Fibroblast of skin of back (primary cell): ENCODE measurements at places on chromosomes 6 and 20.
A peak's percentile ranks its signal among the peaks of the same experiment; 100 is the strongest.

- DNase-seq = no peak
These were observed 63.4 kb upstream of the NHSL1 start for GRCh38 chr6:138562691-138563090.

GRCh38 chr6:168060521-168060931, 18.5 kb downstream of the FRMD1 start:
- peak; percentile 65 for DNase-seq

DNA sequence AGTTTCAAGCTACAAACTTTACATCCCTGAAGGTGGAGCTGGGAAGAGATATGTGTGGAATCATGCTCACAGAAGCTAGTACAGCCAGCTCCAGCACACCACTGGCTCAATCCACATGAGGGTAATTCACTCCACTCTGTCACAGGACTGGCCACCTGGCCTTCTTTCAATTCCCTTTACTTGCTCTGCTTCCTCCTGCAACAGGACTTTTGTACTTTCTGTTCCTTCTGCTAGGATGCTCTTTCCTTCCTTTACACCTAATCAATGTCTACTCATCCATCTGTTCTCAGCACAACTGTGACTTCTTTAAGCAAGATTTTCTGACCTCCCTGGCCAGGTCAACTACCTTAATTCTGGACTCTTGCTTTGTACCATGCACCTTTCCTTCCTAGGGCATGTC, 39.4 kb upstream of the MYB start:
- no peak for DNase-seq

DNA sequence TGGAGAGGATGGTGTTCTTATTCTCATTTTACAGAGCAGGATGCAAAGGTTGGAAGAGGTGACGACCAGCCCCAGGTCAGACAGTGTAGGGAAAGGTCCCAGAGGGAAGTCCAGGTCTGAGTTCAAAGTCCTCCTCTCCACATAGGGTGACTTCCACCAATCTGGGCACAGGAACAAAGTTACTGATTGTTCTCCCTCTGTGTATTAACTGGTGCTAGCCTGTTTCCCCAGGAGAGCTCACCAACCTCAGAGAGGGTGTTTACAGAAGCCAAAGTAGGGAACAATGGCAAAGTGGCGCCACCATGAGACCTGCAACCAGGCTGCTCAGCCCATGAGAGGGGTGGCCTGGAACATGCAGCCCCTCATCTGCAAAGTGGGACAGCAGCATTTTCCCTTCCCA, 16.8 kb upstream of the SIRPB1 start:
- DNase-seq = no peak

- DNase-seq = peak; percentile 55
These were observed 138.9 kb downstream of the TMEM242 start for GRCh38 chr6:157184202-157185015.

DNA sequence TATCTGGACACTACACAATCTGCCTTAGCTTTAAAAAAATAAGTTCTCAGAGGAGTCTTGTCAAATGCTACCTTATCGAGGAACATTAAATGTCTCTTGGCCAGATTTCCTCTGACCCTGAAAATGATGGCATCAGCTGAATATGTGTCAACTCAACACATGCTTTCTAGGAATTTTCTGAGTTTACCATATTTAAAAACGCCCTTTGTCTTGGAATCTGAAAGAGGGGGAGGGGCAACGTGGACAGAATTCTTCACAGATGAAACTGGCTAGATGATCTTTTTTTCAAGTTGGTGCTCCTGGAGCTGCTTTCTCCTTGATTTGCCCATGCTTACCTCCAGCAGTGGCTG, 5.1 kb downstream of the SOX4 start:
- peak; percentile 58 for DNase-seq

DNA sequence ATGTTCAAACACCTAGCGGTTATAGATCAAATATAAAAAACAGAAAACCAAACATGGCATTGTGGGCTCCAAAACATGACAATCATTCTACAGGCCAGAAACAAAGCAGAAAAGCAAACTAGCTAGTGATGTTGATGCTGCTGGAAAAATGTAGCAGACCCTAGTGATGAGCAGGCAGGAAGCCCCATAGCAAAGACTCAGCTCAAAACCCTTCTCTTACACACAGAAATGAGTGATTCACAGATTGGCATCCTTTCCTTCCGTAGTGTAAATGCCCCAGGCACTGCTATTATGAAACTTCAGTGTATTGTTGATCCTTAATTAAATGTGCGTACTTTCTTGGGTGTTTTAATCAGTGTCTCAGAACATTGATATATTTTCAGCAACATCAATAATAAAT, 425.1 kb downstream of the UTRN start:
- DNase-seq = peak; percentile 92

- no peak for DNase-seq
These were observed 4.5 kb downstream of the CCN6 start for GRCh38 chr6:112058243-112059032.

GRCh38 chr6:87762116-87762515, 60.1 kb upstream of the AKIRIN2 start:
- no peak for DNase-seq

- DNase-seq = peak; percentile 48
These were observed 125.3 kb downstream of the REV3L start for GRCh38 chr6:111357705-111358104.

GRCh38 chr6:157946865-157947532, 34.7 kb upstream of the SYNJ2 start:
- no peak for DNase-seq

- DNase-seq = peak; percentile 69
These were observed at the start of gene SLC35B2 for GRCh38 chr6:44257025-44257752. SLC35B2 (minus strand) TSS chr6:44257528; CDS start chr6:44257410, 118 bp downstream.

GRCh38 chr6:132107896-132108295, 156.7 kb upstream of the CCN2 start:
- no peak for DNase-seq

DNA sequence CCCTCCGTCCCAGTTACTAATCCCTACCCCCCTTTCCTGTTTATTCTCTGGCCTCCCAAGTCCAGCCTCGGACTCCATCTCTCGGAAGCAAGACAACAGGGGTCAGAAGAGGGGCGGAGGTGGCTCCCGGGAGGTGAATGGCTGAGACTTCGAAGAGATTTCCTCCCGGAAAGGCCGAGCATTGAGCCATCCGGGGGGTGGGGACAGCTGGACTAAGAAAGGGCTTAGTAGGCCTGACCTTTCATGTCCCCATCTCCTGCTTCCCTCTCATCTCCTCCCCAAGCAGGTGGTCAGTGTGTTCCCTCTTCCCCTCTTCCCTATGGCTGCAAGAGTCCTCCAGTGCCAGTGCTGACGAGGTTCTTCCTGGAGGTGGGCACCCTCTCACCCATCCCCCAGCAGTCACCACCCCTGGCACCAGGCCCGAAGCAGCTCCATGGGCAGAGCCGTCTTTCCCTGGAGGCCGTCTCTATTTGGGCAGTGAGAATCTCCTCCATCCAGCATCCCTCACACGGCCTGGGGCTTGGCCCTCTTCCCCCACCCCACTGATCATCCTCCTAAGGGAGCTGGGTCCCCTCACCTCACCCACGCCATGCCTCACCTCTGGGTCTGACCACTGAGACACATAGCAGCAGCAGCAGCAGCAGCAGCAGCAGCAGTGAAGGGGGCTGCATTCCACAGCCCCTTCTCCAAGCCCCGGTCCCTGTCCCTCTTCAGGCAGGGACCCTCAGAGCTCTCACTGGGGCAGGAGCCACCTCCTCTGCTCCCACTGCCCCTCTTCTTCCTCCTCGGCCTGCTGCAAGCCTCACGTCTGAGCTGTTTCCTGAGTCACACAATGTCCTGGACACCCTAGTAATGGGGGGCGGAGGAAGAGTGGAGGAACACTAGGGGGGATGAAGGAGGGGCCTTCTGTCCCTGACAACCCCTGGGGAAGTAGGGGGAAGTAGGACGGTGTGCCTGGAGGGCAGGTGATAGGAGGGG, at the start of gene NOTCH4:
NOTCH4 (minus strand) TSS at position 810 of the 978 bp plus-strand sequence; CDS start at position 671, 139 bp downstream.
- no peak for DNase-seq

DNA sequence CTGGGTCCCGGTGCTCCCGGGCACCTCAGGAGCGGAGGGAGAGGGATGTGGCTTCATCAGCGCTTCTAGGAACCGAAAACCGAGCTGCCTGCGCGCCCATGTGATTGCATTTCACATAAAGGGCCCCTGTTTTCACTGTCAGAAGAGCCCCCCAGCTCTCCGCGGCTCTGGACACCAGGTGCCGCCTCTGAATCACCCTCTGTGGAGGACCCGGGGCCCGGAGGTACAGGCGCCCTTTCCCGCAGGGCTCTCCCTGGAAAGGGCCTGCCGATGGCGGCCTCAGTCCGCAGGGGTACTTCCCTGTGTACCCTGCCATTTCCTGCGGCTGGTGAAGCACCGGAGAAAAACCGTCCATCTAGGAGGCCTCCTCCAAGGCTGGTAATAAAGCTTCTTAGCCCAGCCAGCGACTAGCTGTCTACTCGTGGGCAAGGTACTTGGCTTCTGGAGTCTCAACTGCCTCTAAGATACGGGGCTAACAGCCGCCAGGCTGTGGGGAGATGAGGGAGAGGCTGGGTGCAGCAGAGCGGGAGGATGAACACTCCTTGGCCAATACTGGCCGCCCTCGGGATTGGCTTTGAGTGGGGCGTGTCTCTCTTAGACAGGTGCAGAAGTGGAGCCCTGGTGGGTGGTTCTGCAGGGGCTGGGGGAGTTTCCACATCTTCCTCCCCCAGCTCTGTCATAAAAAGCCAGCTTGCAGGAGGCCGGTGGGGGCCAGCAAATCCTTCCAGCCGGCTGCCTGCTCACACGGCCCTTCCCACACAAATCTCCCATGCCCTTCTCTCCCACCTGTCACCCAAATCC, 1.6 kb downstream of the PPP1R16B start:
- DNase-seq = no peak

GRCh38 chr6:163176097-163176496, 238.4 kb upstream of the QKI start:
- no peak for DNase-seq

- DNase-seq = no peak
These were observed 177.1 kb downstream of the ZDHHC14 start for GRCh38 chr6:157558049-157558448.

DNA sequence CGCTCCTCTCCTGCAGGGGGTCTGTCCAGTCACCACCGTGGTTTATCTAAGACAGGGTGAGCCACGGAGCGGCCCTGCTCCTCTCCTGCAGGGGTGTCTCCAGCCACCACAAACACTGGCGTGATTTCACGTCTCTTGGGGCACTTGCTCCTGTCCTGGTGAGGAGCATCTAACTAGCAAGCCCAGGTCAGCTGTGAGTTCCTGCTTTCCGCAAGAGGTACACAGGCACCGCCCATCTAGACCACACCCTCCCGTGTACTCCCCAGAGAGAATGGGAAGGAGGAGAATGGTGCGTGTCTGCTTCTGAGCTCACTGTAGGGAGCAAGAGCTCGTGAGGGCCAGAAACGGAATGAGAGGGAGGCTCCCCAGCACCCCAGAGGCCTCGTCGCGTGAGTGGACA, 40.7 kb downstream of the DACT2 start:
- DNase-seq = no peak

- no peak for DNase-seq
These were observed 30.9 kb upstream of the FKBP1C start for GRCh38 chr6:63180367-63180766.

DNA sequence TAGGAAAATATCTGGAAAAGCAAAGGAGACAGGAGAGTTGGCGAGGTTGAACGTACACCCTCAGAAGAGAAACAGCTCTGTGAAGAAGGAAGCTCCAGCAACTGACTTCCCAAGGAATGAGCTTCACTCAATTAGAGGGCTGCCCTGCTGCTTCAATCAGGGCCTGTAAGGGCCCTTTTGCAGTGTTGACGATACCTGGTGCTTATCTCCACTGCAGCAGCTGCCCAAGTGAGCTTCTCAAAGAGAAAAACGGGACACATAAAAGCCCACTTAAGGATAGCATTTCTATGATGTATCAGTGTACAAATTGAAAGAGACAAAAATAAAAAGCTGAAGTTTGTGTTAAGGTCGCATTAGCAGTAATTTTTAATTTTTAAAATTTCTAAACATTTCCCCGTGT, 16.4 kb downstream of the SEC63 start:
- no peak for DNase-seq
